ENCODE measurements at places on chromosomes 1 and 21. TPM values are rescaled to one million over a fixed set of nuclear protein-coding genes. Genes with fewer than 3 reads are reported as not detected.

DNA sequence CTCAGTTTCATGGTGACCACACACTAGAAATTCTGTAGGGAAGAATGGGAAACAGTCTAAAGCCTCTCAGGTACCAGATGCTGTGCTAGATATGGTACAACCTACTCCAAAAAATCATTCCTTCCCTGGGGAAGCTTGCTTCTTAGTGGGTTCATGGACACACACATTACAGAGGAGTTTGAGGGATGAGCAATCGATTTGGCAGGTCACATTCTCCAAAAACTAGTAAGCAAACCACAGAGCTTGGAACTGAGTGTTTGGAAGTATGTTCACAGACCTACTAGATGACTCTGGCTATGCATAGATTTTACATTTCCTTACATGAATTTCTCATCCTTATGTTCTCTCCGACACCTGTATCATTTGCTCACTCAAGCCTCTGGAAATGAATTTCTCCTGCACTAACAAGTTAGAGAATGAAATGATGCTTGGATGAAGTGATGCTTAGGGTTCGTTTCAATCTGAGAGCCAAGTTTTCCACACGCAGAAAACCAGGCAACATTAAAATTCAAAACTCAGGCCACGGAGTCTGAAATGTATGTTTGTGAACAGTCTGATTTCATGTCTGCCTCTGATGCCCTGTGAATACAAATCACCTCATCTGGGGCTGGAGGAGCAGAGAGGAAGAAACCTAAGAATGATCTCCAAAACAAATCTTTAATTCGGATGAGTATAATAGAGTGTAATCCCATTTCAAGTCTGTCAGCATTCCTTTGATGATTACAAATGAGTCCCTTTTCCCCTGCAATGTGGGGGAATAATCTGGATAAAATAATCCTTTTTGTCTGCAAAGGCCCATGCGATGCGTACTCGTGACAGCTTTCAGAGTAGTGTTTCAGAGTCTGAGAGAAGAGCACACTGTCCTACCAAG, 11.0 kb downstream of the EVA1C start:
- no peaks in the 10 kb centered on the region for H3K36me3 ChIP-seq
- DNase-seq, result no peak
- H3K4me3 ChIP-seq, result no peak overlapping the region
- no peaks in the 10 kb centered on the region for H3K4me1 ChIP-seq

GRCh38 chr1:233791372-233791703, 113.1 kb upstream of the SLC35F3 start:
- no peaks in the 10 kb centered on the region for H3K27me3 ChIP-seq
- H3K36me3 ChIP-seq, result no peaks in the 10 kb centered on the region
- H3K4me3 ChIP-seq, result no peak overlapping the region
- DNase-seq, result no peak
- H3K4me1 ChIP-seq, result no peaks in the 10 kb centered on the region

DNA sequence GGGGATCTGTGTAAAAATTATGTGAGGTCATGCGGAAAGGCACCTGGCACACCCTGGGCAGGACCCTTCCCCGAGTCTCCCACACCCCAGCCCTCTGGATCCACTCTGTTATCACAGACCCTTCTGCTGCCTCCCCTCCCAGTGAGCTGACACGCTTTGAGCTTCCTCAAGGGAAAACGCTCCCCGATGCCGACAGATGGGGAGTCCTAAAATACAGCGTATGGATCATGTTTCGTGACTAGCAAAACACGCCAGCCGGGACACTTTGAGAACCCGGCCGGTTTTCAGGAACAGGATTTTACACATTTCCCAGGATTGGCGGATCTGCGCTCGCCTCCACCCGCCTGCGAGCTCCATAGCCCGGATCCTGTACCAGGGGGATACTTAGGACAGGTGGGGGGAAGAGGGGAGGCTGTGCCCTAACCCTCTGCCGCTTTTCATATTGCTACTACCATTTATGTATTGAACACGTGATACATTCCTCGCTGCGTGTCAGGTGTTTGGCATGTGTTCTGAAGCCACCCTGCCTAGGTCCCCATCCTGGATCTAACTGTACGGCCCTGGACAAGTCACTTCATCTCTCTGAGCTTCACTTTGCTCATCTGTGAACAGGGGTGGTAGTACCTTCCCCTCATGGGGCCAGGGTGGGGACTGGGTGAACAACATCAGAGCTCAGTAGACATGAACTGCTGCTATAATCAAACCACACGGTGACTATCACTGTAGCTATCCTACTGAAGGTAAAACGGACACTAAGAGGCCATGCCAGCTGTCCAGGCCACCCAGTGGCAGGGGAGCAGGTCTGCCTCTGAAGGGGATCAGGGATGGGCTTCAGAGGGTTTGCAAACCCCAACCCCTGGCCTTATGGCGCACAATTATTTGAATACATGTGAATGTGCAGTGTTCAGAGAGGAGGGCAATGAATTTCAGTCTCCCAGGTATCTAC, 63.2 kb downstream of the SSBP3 start:
- no peak for DNase-seq
- no peaks in the 10 kb centered on the region for H3K27me3 ChIP-seq
- no peaks in the 10 kb centered on the region for H3K36me3 ChIP-seq
- H3K27ac ChIP-seq, result no peak overlapping the region

VSIG8 gene
- 0.08 TPM for total RNA-seq

DNA sequence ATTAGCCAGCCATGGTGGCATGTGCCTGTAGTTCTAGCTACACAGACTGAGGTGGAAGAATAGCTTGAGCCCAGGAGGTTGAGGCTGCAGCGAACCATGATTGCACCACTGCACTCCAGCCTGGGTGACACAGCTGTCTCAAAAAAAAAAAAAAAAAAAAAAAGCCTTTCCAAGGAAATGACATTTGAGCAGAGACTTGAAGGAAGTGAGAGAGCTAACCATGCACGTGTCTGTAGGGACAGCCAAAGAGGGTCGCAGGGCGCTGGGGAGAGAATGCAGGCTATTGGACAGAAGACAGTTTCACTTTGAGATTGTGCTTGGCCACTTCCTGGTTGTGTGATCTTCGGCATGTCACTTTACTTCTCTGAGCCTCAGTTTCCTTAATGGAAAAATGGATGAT, 6.8 kb downstream of the HCRTR1 start:
- H3K4me1 ChIP-seq, result no peaks in the 10 kb centered on the region
- peaks cover 8% of the 10 kb centered on the region for H3K36me3 ChIP-seq
- H3K27me3 ChIP-seq, result no peaks in the 10 kb centered on the region
- no peak overlapping the region for H3K4me3 ChIP-seq
- no peak for DNase-seq

Data from liver (tissue), 10 donors.